Effector CD4-positive, alpha-beta T cell (primary cell): ENCODE measurements at places on chromosomes 1 and 21.

GRCh38 chr1:243921111-243921510, 71.1 kb upstream of the AKT3 start:
- DNase-seq: no peak

DNA sequence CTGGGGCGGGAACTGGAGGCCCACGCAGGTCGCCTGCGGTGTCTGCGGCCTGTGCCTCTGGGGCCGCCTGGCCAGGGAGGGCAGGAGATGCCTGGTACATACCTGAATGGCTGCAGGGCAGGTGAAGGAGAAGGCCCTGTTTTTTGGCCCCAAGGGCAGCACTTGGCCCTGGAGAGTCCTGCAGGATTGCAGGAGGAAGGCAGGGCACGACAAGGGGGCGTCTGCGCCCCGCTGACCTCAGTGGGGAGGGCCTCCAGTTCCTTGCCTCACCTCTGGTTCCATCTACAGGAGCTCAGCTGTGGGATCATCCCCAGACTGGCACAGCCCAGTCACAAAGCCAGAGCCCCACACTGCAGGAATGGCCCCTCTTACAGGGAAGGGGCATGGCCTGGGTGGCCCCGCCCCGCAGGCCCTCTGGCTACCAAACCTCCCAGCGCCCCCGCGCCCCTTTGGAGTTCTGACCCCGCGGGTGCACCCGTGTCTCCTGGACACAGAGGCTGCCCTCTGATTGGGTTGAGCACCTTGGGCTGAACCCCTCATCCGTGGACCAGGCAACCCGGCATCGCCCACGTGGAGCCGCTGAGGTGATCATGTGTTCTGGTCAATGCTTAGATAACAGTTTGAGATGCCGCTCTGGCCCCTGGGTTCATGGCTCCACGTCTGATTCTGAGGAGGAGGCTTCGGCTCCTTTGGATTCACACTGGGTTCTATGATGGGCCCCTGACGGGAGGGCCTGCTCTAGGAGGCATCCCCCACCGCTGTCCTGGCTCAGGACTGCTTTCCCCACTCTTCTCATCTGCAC, 1.3 kb upstream of the PEX10 start:
- DNase-seq: no peak

- no peak for DNase-seq
These were observed 122.3 kb upstream of the CXADR start for GRCh38 chr21:17390569-17390968.

- DNase-seq: no peak
These were observed 50.7 kb downstream of the YARS1 start for GRCh38 chr1:32766328-32766972.
